ENCODE measurements at places on chromosomes 11 and 22.
A peak's percentile ranks its signal among the peaks of the same experiment; 100 is the strongest.

DNA sequence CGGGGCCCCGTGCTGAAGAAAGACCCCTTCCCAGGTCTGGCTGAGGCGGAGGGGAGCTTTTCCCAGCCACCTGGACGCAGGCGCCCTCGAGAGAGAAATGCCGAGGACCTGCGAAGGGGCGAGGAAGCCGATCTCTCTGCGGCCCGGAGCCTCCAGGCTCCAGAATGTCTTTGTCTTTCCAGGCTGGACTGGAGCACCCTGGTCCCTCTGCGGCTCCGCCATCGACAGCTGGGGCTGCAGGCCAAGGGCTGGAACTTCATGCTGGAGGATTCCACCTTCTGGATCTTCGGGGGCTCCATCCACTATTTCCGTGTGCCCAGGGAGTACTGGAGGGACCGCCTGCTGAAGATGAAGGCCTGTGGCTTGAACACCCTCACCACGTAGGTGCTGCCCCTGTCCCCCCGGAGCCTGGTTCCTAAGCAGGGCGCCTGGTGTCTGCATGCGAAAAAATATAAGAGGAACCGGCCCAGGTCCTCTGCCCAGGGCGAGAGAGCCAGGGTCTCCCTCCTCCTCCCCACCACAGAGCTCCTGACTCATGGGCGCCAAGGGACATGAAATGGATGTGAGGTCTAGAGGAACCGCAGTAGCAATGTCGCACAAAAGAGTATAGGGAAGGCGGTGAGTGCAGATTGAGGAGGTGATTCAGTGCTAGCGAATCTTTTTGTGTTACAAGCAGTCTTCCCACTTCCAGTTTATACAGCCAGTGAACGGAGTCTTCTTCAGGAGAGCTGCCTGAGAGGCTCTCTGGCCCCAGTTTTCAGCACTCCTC lies 11.0 kb downstream of the GLB1L2 start:
- no peak for DNase-seq

DNA sequence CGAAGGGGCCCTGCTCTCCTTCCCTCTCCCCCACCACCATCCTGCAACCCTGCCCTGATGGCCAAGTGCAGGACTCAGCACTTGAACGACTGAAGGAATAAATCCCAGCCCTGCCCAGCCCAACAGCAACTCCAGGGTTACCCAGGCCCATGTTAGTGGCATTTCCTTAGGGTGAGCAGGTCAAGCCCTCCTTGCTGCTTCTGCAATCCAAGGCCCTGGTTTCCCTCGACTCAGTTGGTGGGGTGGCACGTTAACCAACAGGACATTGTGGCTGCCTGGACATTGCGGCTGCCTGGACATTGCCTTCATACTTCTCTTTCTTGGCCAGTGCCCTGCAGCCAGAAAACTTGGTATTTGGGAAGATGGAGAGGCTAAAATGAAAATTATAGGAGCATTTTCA lies 141.4 kb downstream of the TRIM29 start:
- no peak for DNase-seq

DNA sequence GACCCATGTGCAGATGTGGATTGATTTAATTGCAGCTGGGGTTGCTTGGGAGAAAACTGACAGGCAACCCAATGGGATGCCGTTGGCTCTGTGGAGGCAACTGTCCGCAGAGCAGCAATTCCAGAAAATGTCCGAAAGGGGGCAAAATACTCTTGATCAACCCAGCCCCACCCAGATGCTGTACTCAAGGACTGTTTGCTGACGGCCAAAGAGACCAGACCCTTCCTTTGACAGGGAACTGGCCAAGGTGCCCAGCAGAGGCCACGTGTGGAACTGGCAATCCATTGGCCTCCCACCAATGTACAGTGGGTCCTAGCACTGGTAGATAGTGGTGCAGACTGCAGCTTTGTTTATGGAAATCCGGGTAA lies 29.7 kb upstream of the KCNA4 start:
- peak; percentile 21 for DNase-seq

DNA sequence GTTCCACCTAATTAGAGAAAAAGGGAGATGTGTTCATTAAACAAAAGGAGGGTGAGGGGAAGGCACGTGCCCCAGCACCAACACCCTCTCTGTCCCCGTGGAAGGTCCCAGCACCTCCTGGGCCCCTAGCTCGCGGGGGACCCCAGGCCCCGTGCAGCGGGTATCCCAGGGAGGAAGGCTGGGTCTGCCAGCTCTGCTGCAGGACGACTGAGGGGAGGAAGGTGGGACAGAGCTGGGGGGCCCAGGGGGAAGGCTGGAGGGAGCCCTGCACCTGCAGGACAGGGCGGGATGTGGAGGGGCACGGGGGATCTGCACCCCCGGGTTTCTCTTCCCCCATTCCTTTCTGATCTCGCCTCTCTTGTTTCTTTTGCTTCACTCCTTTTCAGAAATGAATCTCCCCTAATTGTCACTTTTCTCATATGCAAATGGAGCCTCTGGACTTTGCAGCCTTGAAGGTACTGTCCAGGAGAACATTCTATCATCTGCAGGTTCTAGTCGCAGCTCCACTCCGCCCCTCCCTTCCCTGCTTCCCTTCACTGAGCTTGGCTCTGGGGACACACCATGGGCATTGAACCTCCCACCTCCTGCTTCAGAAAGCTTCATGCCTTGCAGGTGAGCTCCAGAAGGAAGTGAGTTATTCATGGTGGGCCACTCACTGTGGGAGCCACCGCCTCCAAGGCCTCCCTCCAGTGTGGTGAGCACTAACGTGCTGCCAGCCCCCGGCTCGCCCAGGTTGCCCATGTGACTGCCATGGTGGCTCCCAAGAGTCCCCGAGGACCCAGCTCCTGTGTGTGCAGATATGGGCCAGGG lies 111.0 kb downstream of the ST3GAL4 start:
- no peak for DNase-seq

DNA sequence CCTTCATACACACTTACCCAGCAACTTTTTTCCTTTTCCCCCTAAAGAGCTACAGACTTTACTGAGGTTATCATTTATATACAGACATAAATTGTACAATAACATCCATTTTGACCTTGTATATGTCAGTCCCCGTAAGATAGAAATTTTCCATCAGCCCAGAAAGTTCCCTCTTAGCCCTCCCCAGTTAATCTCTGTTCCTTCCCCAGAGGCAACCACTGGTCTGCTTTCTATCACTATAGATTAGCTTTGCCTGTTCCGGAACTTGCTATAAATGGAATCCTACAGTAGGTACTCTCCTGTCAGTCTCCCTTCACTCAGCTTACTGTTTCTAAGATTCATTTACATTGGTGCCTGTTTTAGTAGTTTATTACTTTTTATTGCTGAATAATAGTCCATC lies 54.9 kb downstream of the TSPAN18 start:
- DNase-seq = no peak

DNA sequence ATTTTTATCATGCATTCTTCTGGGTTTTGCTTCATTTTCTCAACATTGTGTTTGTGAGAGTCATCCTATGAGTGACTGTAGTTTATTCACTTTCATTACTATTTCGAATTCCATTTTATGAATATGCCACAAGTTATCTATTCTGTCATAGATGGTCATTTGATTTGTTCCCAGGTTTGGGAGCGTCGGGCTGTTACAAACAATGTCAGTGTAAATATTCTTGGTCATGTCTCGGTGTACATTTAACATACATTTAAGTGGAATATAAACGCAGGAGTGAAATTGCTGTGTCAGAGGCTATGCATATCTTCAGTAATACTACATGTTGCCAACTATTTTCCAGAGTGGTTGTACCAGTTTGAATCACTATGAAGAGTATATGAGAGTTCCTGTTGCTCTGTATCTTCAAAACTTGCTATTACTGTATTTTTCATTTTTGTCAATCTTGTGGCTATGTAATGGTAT lies 2.4 kb downstream of the TRIM44 start:
- DNase-seq = no peak

DNA sequence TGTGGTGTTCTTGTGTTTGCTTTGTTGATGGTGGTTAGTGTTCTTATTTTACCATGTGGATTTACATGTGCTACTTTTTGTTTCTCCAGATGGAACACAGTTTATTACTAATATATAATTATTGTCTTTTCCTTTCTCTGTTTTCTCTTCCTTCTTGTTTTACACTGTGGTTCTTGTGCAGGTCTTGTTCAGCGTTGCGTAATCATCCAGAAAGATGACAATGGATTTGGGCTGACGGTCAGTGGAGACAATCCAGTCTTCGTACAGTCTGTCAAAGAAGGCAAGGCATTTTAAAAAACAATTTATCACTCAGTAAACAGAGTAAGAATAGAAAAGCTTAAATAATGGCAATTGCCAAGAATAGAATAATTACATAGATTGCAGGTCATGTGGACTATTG lies 84.4 kb downstream of the ARHGEF12 start:
- DNase-seq = no peak

- DNase-seq = no peak
Observed at GRCh38 chr11:25068451-25068850, 571.6 kb downstream of the LUZP2 start.

DNA sequence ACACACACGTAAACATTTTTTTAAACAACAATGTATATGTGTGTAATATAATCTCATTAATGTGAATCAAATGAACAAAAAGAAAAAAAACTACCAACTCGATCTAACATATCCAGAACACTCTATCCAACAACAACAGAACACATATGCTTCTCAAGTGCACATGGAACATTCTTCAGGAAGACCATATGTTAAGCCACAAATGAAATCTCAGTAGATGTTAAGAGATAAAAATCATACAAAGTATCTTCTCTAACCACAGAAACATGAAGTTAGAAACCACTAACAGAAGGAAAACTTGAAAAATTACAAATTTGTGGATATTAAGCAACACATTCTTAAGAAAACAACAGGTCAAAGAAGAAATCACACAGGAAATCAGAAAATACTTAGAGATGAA lies 25.5 kb upstream of the TMEM45B start:
- DNase-seq = no peak

GRCh38 chr11:2074266-2074825 lies 64.8 kb downstream of the IGF2 start:
- no peak for DNase-seq

DNA sequence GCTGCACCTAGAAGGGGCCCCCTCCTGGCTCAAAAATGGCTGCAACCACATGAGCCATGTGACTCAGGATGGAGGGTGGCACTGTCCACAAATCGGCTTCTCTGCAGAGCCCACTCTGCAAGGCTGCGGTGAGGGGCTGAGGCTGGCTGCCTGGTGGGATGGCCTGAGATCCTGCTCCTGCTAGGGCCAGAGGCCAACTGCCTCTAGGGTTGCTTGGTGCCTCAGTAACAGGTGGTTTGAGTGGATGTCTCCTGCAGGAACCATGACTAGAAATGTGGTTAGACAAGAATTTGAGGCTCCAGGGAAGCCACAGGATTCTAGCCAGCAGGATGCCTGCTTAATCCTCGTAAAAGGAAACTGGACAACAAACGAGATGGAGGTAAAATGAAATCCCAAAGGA lies 17.1 kb downstream of the PATZ1 start:
- no peak for DNase-seq

GRCh38 chr11:61954851-61955421 lies 4.8 kb downstream of the BEST1 start:
- DNase-seq = no peak

DNA sequence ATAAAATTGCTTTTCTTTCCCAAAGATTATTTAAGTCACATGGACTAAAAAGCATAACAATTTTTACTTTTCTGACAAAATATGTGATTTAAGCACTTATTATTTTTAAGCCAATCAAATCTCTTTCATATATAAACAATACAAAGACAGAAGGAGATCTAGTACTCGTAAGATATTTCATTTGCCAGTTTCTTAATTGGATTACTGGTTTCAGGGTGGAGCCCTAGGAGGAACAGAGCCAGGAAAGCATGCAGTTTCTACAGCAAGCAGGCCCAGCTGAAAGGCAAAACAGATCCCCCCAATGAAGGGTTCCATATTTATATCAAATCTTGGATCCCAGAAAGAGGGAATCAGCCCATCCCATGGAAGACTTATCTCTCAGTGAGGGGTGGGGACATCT lies 177.0 kb downstream of the KIF18A start:
- DNase-seq = no peak

GRCh38 chr22:48236261-48236660 lies 1473.8 kb downstream of the TBC1D22A start:
- DNase-seq = no peak

DNA sequence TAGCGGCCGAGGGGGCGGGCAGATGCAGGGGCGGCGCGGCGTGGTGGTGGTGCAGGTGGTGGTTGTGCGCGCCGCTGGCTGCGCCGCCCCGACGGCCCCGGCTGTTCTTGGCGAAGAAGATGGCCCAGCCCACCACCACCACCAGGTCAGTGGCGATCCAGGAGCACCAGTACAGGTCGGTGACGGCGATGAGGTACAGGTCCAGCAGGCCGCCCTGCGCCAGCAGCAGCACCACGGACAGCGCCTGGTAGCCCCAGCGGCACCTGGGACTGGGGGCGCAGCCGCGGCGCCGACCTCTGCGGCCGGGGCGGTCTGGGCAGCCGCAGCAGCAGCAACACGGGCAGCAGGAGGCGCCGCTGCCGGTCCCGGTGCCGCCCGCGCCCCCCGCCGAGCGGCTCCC lies 879 bp downstream of the TMEM121B start:
- DNase-seq = peak; percentile 52

DNA sequence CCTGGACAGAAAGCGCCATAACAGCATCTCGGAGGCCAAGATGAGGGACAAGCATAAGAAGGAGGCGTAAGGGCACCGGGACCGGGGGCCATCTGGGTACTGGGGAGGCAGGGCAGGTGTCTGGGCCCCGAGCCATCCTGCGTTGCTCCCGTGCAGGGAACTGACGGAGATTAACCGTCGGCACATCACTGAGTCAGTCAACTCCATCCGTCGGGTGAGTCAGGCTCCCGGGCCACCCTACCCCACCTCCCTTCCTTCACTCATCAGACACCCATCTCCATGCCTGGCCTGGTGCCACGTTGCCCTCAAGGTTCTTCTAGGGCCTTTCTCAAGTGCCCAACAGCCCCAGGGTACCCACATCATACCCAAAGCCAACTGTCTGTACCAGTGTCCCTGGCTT lies 15.0 kb downstream of the PLCB3 start:
- no peak for DNase-seq

- DNase-seq = no peak
Observed at GRCh38 chr11:76629853-76630599, 40.5 kb downstream of the LRRC32 start.

DNA sequence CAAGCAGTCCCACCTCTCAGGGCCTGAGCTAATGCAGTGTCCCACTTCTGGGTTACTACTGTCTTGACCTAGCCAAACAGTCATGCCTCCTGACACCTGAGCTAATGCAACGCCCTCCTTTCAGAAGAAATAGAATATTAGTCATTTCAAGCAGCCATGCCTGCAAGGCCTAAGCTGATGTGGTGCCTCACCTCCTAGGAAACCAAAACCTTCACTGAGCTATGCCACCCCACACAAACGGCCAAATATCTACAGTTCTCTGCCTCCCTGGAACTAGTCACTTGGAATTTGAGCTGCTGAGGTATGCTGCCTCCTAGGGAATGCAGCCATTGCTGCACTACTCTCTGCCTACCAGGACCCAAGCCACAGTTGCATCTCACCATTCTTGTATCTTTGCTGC lies 8.3 kb upstream of the MS4A6E start:
- peak; percentile 35 for DNase-seq
